ENCODE measurements at places on chromosomes 11 and 22.

DNA sequence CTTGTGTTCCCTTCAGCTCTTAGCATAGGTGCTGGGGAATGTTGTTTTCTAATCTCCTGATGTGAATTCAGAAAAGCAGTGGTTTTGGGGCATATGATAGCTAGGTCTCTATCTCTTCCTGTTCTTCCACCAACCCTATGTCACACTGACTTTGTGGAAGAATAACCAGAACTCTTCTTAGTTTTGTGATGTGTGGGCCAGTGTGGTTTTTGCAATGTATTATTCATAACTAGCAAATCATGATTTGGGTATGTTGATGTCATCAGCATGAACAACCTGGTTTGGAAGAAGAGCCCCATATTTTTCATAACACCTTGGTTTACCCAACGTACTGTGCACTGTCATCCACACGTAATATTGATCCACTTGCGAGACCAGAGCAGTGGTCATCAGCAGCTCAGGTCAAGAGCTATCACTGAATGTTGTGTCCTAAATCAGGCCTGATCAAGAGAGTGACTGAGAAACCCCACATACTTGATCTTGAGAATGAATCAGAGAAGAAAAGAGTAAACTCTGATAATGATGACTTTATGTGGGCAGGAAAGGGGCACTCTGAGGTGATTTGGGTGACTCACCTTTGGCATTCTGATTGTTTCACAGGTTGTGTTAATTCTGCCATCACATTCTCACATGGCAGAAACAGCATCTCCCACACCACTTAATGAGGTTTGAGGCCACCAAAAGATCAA, 19.4 kb upstream of the MS4A6E start:
- no peak for DNase-seq

- no peak for DNase-seq
These were observed 19.2 kb downstream of the GLYATL1 start for GRCh38 chr11:58958500-58958899.

- DNase-seq = no peak
These were observed 327.5 kb upstream of the TENM4 start for GRCh38 chr11:79768343-79768742.

DNA sequence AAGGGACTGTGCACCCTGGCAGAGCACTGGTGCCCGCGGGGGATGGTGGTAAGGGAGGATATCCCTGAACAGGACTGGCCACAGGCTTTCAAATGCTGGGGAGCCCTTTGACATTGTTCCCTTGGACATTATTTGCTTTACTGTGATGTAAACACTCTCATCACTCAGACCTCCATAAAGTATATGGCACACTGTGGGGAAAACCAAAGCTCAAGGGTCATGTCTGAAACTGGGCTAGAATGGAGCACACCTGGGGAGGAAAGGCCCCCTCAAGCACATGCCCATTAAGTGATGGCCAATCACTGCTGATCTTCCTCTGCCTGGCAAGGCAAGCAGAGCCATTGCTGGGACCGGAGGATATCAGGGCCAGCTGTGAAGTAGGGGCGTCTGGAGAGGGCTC, 60.9 kb upstream of the TENM4 start:
- no peak for DNase-seq

- no peak for DNase-seq
These were observed 18.1 kb downstream of the IL17REL start for GRCh38 chr22:49994361-49995040.

DNA sequence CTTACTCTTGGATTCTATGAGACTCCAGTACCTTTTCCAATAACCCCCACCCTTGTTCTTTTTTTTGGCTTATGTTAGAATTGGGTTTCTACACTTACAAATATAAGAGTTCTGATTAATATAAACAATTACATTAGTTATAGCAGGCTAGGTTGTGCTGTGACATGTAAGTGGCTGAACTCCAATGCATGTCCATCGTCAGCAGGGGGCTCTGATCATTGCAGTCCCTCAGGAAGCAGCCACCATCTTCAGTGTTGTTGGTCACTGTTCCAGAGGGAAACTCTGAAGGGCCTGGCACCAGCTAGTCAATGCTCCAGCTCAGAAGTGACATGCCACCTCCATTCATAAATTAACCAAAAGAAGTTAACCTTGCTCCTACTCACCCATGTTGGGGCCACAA, 5.6 kb downstream of the LIPT2 start:
- DNase-seq = no peak

DNA sequence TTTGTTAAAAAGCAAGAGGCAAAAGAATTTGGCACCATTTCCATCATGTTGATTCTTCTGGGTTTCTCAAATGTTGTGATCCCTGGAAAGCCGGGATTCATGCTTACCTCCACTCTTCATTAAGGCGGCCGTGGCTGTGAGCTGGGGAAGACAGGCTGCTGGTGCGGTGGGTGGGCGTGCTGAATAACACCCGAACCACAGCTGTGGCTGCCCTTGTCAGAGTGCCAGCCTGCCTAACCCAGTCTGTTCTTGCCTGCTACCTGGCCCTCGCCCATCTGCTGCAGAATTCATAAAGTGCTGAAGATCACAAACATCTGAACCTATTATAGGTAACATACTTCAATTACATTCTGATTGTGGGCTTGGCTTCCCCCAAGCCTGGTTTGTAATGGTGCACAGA, 95.8 kb upstream of the RCN1 start:
- DNase-seq = peak; percentile 96

DNA sequence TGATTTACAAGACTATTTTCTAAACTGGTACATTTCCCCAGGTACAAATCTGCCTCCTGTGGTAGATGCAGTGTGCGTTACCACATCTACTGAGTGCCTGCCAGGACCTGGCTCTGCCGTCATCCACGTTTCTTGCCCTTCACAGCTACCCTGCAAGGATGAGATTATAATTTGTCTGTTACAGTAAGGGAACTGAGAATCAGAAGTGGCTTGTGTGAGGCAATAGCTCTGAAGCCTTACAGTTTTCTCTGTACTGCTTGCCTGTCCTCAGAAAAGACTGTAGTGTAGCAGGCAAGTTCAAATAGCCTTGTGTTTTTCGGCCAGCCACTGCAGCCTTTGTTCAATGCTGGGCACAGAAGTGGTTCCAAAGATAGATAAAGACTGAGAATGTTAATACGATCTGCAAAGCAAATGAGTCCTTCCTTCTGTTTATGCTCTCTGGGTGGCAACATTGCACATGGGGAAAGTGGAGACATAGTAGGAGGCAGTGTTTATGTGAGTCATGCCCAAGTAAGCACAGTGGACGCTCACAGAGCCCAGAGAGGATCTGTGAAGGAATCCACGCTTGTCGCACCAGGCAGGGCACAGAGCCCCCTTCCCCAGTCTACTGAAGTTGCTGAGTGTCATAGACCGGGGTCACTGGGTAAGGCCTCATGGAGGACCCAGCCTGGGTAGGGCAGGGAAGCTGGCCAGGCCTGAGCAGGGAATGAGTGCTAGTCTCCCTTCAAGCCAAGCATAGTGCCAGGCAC, 49.1 kb downstream of the MICAL2 start:
- no peak for DNase-seq

GRCh38 chr22:50031189-50032091, 18.9 kb upstream of the IL17REL start:
- no peak for DNase-seq

DNA sequence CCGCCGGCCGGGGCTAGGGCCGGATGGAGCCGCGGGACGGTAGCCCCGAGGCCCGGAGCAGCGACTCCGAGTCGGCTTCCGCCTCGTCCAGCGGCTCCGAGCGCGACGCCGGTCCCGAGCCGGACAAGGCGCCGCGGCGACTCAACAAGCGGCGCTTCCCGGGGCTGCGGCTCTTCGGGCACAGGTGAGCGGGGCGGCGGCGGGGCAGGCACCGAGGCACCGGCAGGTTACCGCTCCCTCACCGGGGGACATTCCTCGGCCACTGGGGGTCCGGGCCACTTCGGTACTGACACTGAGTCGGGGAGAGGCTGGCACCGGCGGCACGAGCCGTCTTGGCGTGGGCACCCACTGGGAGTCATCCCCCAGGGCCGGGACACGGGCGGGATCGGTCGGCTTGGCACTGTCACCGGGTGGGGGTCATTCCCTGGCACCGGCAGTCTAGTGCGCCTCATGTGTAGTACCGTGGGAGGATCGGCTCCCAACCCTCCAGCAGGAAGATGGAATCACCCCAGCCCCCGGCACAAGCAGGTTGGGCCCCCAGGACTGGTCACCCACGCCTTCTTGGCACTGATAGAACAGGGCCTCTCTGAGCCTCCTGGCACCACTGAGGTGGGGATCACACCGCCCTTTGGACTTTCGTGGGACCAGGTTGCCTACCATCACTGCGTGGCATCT, 511 bp downstream of the DGKZ start:
- no peak for DNase-seq

GRCh38 chr11:45021692-45022141, 71.0 kb upstream of the TP53I11 start:
- peak; percentile 78 for DNase-seq

- no peak for DNase-seq
These were observed 761.2 kb downstream of the DLG2 start for GRCh38 chr11:84865791-84866535.

GRCh38 chr22:41636467-41636866, 15.4 kb downstream of the XRCC6 start:
- DNase-seq = no peak

GRCh38 chr11:118856314-118856713, 27.4 kb upstream of the CXCR5 start:
- no peak for DNase-seq

DNA sequence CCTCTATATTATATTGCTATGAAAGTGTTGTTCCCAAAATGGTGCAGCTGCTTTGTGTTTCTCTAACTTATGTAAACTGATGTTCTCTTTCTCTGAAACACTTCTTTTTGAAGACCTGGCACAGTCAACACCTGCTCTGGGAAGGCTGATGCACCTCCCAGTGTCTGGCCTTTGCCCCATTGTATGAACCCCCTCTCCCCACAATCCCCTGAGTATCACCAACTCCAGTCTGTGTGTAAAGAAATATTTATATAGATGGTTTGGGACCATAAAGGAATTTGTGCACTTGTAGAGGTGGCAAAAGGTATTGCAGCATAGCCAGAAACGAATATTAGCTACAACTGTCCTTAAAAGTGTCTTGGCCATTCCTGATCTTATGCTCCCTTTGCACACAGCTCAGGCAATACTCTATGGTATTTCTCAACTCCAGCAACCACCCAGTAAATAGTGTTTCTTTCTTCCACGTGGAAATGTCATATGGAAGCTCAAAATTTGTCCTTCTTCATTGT, 365.2 kb upstream of the DDI1 start:
- DNase-seq = no peak

- DNase-seq = no peak
These were observed 673 bp upstream of the DUSP18 start for GRCh38 chr22:30668386-30668710.

DNA sequence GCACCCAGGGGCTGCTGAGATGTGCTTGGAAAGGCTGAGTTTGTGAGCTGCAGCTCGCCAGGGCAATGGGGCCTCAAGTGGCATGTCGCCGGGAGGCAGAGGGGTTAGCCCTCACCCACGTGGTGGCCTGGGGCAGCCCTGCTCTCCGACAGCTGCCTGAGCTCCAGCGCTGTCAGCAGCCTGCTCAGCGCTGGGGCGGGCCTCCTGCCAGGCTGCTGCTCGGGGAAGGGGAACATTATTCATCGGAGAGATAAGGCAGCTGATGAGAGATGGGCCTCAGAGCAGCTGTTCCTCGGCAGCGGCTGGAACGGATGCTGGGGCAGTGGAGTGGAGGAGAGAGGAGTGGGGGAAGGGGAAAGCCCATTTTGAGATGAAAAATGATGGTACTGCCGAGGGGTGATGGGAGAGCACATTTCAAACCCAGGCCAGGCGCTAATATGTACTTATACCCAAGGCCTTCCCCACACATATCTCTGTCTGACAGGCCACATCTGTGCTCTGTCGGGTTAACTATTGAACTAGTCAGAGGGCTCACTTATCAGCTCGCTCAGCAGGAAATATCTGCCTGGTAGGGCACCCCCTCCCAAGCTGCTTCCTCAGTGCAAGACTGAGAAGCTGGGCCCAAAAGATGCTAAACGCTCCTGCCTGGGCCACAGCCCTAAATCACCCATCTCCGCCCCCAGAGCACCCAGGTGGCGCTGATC, 79.5 kb downstream of the TIMP3 start:
- DNase-seq = peak; percentile 80

GRCh38 chr11:100592619-100593260, 94.3 kb upstream of the ARHGAP42 start:
- peak; percentile 60 for DNase-seq

DNA sequence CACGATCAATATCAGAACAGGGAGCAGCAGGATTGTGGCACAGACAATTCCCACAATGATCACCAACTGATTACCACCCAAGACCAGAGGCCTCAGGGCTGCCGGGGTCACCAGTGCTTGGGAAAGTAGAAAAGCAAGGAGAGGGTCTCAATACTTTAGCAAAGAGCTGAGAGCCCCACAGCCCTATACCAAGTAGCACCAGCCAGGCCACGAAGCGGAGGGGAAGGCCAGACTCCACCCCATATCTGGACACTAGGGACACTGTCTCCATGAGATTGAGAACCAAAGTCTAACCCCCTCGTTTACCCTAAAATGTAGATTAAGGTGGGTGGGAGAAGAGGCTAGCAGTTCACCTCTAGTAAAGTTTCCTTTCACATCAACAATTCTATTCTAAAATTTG, 24.1 kb upstream of the SCN2B start:
- DNase-seq = no peak

GRCh38 chr11:117877120-117877784, 794 bp upstream of the FXYD6 start:
- no peak for DNase-seq

DNA sequence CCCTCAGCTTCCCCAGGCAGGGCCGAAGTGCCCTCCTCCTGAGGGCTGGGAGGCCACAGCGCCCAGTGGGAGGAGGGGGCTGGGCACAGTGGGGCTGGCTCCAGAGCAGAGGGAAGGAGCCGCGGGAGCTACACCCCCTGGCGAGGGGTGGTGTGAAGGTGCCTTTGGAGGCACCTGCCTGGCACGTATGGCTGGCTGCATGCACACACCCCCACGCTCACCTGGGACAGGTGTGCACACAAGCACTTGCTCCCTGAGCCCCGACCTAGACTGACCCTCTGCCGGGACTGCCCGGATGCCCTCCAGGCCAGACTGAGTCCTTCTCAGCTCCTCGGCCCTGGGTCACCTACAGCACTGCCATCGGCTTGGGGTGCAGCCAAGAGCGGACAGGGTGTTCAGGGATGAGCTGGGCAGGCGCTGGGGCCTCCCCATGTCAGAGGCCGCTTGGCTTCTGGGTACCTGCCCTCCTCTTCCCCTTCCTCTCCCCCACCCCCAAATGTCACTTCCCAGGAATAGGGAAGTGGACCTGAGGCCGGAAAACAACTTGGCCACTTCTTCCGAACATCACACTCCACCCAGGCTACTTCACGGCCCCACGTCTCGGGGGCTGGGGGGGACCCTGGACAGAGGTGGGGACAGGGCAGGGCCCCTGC, 7.4 kb upstream of the PIM3 start:
- no peak for DNase-seq

- no peak for DNase-seq
These were observed 1313.6 kb downstream of the TBC1D22A start for GRCh38 chr22:48076008-48076407.

DNA sequence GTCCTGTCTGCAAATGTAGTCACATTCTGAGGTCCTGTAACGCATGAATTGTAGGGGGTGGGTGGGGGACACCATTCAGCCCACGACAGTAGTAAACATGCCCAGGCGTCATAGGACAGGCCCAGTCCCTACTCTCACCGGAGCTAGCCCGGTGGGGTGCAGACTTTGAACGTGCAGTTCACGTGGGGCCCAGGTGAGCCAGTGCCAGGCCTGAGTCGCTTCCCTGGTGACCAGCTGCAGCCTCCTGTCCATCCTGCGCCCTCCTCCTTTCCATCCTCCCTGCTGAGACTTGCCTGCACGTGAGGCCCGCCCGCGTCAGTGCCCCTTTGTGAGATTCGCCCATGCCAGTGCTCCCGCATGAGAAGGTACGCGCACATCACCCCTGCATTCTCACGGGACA, 116.8 kb downstream of the WNT7B start:
- no peak for DNase-seq
